ENCODE measurements at places on chromosomes 11 and 22.

DNA sequence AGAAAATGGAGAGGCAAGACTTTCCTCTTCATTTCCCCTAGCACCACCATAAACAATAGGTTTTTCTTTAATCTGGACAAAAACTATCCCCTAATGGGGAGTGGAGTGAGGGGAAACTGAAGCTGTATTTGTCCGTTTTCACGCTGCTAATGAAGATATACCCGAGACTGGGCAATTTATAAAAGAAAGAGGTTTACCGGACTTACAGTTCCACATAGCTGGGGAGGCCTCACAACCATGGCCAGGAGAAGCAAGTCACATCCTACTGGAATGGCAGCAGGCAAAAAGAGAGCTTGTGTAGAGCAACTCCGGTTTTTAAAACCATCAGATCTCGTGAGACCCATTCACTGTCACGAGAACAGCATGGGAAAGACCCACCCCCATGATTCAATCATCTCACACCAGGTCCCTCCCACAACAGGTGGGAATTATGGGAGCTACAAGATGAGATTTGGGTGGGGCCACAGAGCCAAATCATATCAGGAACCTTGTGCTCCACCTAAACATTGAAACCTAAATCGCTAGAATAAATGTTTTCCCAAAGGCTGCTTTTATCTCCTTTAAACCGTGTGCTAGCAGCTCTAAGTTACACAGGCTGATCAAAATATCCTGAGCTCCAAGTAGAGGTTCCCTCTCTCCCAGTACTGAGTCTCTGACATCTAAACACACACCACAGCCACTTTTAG, 4.3 kb downstream of the UBQLN3 start:
- DNase-seq, result no peak

GRCh38 chr22:21568347-21569075, 997 bp downstream of the UBE2L3 start:
- no peak for DNase-seq

DNA sequence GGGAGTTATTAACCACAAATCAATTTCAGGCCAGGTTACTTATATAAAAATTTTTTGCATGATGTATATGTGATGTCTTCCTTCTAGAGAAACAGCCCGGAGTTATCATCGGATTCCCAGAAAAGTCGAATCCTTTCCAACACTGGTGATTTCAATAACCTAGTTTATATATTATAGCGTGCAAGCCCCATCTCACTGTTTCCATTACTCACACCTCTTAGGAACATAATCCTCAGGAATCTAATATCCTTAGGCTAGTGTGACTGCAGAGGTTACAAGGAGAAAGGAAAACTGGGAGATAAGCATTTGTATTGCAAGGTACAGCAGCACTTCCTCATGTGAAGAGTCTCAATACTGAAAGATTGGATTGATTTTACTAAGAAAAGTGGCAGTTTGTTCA, 20.3 kb downstream of the ARHGAP20 start:
- no peak for DNase-seq

GRCh38 chr11:81112718-81113117, 1620.9 kb downstream of the FAM181B start:
- DNase-seq, result no peak

- DNase-seq, result no peak
Measured at GRCh38 chr22:45832959-45833580, 143.9 kb downstream of the WNT7B start.

GRCh38 chr22:45319324-45319685, 9.6 kb downstream of the FAM118A start:
- DNase-seq, result no peak

DNA sequence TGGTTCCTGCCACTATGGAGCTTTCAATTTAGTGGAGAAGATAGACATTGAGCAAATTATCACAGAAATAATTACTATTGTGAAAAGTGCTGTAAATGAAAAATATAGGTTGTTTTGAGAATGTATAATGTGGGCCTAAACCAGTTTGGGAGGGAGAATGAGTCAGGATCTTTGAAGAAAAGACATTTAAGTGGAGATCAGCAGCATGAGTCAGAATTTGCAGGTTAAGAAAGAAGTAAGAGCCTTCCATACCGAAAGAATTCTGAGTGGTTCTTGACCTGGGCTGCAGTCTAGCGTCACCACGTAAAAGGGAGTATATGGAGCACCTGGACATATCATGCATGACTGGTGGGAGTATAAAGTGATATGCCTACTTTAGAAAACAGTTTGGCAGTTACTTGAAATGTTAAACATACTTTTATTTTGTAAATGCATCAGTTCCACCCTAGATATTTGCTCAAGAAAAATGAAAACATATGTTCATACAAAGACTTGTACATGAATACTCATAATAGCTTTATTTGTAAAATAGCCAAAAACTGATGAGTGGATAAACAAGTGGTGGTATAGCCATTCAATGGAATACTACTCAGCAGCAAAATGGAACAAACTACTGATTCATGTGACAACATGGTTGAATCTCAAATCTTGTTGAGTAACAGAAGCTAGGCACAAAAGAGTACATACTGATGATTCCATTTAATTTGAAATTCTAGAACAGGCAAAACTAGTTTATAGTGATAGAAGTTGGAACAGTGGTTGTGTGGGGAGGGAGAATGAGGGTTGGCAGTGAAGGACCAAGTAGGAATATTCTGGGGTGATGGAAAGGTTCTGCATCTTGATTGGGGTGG, 99.2 kb downstream of the STIM1 start:
- no peak for DNase-seq

- DNase-seq, result no peak
Measured at GRCh38 chr11:65822776-65823528, 10.8 kb upstream of the SNX32 start.

- no peak for DNase-seq
Measured at GRCh38 chr11:123202155-123203151, 7.4 kb upstream of the CLMP start.

DNA sequence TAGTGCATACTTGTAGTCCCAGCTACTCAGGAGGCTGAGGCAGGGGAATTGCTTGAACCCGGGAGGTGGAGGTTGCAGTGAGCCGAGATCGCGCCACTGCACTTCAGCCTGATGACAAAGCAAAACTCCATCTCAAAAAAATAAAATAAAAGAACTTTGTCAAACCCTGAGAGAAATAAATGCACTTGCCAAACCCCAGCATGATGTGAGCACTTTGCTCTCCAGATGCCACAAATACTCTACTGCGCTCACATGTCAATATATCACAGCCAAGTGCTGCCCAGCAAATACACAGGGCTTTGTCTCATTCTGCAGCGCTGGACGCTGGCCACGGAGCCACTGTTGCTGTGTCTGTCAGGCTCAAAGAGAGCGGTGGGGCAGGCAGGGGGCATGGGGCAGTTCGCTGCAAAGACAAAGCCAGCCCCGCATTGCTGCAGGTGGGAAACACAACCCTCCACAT, 45.1 kb downstream of the AHNAK start:
- no peak for DNase-seq

DNA sequence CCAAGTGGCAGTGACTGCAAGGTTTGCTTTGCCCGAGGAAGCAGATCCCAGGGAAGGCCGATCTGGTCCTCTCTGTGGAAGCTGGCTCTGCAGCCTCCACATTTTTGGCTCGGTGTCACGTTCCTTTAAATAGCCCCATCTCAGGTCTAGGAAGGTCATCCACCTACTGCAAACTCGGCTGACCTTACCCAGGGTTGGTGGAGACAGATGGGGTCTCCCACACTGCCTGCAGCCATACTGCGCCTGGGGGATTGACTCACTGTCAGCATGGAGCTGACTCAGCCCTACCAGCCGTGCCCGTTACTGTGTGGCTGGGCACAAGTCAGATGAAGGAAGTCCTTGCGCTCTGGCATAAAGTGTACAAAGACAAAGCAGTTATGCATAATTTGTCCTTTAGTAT, 16.9 kb downstream of the CDPF1 start:
- no peak for DNase-seq

DNA sequence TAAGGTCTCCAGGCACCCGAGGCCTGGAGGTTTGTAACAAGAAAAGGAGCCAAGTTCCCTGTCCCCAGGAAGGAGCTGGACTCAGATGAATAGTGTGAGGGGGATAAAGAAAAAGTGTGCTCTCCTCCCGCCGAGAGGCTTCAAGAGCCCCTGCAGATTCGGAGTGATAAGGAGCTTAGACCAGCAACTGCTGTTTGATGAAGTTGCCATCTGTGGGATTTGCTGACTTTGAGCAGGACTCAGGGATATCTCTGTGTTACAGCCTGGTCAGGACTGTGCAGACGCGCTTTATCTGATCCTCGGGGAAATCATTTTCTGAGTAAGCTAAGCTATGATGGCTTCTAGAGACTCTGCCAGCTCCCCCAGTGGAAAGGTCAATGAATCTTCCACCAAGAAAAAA, 1017.0 kb downstream of the TBC1D22A start:
- DNase-seq, result no peak

DNA sequence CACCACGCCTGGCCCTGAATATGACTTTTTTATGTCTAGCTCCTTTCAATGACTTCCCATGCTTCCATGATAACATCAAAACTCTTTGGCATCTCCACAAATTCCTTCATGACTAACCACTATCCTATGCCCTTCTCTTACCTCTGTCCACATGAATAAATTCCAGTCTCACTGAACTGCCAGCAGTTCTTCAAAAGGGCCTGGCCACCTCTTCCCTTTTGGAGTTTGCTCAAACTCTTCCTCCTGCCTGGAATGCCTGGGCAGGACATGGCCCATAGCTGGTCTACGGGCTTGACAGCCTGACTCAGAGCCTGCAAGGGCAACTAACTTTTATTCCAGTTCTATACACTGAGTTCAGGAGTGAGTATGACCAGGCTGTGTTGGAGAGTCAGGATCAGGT, 41.8 kb upstream of the ZBTB16 start:
- no peak for DNase-seq

GRCh38 chr22:48490500-48491411, 1336.9 kb downstream of the BRD1 start:
- DNase-seq, result no peak

- no peak for DNase-seq
Measured at GRCh38 chr11:60121264-60121663, 32.8 kb downstream of the MS4A2 start.

DNA sequence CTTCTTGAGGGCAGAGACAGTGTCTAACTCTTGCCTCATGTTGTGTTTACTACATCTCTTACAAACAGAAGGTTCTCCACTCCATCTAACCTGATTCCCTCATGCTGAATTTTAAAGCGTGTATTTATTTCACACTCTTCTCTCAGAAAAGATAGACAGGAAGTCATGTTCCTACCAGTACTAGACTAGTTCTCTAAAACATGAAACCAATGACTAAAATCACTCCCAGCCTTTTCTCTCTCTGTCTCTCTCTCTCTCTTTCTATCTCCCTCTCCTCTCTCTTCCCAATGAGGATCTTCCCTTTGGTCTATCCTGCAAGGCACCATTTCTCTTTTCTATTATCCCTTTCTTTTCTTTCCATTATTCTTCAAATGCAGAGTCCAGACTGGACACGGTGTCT, 391.9 kb upstream of the CADM1 start:
- no peak for DNase-seq

- no peak for DNase-seq
Measured at GRCh38 chr11:76237000-76237649, 30.8 kb upstream of the WNT11 start.

All from stimulated activated CD8-positive, alpha-beta memory T cell treated with anti-CD3 and anti-CD28 coated beads, Interleukin-7, amount 100 ng/mL, for 1 hour (primary cell).